ENCODE measurements at places on chromosomes 11 and 22. TPM values are rescaled to one million over a fixed set of nuclear protein-coding genes. Genes with fewer than 3 reads are reported as not detected.

DNA sequence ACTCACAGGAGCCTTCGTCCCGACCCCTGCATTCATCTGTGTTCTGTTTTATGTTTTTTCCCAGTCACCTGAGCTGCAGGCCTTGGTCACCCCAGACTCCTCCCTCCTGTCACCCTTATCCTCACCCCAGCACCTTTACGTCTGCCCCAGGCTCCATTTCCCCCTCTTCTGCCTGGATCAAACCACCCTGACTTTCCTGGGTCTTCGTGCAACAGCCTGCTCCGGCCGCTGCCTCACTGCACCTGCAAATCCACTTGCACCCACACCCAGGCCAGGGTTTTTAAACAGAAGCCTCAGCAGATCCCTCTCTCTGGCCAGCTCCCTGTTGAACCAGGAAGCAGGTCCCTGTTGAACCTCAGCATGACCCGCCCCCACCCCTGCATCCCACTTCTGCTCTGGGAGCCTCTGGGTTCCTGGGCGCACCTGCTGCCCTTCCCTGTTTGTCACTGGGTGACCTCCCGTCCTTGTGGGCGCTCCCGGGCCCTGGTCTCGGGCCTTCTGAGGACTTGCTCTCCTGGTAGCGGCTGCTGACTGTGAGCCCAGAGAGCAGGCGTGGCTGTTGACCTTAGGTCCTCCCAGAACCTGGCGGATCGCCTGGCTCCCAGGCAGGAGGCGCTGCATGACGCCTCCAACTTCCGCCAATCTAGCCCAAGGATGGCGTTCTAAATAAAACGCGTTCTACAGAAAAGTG lies 12.8 kb downstream of the MAPK8IP2 start:
- DNase-seq: peak; percentile 43

DNA sequence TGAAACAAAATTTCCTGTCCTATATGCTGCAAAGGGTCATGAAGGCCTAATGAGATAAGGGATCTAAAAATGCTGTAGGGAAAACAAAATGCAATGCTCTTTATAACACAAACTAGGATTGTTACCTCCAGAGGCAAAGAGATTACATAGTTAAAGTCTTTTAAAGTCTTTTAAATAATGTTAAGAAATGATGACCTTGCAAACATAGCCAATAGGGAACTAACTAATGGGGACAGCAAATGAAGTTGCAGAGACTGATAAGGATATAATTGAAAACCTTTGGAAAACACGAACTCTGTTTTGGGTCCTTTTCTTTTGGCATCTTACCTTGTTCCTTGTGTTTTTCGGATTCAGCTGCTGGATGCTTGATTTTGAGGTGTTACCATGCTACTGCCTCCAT lies 485.9 kb downstream of the KCNA4 start:
- no peak for DNase-seq

GRCh38 chr11:115065830-115066664 lies 387.7 kb downstream of the NXPE2 start:
- DNase-seq: no peak

DNA sequence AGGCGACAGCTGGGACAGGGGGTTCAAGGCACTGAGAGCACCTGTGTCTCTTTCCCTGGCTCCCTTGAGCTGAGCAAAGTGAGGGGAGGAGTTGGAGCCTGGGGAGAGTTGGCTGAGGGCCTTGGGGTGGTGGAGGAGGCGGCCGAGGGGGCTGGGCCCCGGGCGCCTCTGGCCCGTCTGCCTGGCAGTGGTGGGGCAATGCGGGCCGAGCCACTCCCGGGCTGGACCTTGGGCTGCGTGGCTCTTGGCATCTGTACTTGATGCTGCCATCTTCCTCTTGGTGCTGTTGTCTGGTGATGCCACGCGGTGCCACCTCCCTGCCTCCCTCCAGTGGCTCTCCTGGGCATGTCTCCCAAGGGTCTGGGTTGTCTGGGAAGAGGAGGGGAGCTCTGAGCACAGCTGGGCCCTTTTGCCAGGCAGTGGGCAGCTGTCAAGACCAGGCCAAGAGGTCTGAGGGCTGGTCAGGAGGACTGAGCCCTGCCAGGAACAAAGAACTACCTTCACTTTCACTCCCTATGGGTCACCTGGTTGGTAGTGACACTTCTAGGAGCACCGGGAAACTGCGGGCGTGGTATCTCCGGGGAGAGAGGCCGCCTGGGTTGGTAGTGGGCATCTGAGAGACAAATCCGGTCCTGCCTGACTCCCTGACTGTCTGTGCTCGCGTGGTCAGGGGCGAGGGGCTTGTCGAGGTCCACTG lies 1.3 kb downstream of the GRIK4 start:
- no peak for DNase-seq

DNA sequence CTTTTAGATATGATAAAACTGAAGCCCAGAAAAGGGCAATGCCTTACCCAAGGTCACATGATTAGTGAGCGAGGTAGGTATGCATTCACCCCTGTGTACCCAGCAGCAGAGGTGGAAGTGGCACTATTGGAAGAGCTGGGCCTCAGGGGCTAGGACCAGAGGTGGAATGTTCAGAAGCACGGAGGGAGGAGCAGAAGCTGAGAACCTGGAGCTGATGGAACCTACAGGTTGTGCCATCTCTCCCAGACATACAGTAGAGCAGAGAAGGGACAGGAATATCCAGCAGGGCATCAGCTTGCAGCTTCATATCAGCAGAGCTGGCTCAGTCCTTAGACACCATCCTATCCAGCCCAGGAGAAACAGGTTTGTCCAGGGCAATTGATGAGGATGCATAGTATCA lies 14.6 kb upstream of the FCHSD2 start:
- no peak for DNase-seq

GRCh38 chr11:78933350-78933749 lies 358.7 kb upstream of the NARS2 start:
- DNase-seq: no peak

- DNase-seq: no peak
These were observed 45.6 kb downstream of the ANO1 start for GRCh38 chr11:70123711-70124110.

DNA sequence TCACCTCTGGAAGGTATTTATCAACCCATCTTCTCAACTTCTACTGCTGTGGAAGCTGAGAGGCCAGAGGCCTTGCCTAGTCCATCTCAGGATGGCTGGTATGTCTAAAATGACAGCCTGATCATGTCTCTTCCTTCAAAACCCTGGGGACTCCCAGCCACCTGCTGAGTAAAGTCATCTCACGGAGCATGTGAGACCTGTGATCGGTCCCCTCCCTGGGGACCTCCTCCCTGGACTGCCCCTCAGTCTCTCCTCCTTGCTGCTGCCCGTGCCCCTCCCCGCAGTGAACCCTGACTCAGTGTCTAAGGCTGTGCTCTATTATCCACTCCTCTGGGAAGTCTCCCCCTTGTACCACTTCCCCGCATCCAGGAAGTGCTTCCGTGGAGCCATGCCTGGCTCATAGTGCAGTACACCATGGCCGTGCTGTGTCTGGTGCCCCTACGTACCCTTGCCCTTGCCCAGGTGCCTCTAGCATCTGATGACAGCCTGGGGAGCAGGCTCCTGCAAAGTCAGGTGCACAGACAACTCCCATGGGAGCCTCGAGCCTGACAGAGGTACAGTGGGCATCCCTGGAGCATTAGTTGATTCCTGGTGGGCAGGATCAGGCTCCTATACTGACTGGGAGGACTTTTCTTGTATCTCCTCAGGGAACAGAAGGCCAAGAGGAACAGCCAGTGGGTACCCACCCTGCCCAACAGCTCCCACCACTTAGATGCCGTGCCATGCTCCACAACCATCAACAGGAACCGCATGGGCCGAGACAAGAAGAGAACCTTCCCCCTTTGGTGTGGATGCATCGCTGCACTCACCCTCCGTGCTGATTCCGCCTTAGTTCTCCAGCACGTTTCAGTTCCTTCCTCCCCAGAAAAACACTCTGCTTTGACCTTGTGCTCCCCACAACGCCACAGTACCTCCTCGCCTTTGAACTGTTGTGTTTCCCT lies 13.8 kb downstream of the SMARCB1 start:
- DNase-seq: no peak

The MUC2 gene
- total RNA-seq: 9.1 TPM

GRCh38 chr11:83152264-83152663 lies 4.7 kb upstream of the PCF11 start:
- DNase-seq: no peak

The GLYATL1 gene
- not detected for total RNA-seq

The C11orf91 gene
- 0.31 TPM for total RNA-seq

GRCh38 chr11:114254571-114255146 lies 41.5 kb upstream of the NNMT start:
- no peak for DNase-seq

The LRRC4C gene
- not detected for total RNA-seq

DNA sequence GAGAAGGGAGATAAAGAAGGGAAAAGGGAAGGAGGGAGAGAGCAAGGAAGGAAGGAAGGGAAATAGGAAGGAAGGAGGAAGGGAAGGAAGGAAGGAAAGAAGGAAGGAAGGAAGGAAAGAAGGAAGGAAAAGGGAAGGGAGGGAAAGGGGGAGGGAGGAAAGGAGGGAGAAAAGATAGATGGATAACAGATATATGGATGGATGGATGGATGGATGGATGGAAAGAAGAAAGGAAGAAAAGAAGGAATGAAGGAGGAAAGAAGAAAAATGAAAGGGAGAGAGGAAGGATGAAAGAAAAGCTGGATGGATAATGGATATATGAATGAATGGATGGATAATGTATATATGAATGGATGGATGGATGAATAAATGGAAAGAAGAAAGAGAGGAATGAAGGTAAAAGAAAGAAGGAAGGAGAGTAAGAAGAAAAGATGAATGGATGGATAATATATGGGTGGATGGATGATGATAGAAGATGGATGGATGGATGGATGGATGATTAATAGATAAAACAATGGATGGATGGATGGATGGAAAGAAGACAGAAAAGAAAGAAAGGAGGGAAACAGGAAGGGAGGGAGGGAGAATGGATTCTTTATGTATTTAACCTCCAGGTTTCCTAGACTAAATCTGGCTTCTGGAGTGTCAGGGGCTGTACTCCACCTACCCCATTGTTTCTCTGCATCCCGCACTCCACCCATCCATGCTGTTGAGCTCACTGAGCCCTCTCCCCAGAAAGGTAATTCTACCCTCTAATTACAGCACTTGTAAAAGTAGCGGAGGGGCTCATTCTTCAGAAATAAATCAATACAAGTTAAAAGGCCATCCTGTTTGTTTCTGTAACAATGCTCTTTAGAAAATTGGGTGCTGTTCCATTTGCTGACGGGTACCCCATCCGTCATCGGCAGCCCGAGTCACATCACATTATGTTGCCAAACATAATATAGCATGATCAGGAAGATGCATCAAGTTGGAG lies 506.1 kb downstream of the MIAT start:
- DNase-seq: no peak

The SLC35E4 gene
- total RNA-seq: 14.2 TPM

The RIMBP3C gene
- not detected for total RNA-seq

DNA sequence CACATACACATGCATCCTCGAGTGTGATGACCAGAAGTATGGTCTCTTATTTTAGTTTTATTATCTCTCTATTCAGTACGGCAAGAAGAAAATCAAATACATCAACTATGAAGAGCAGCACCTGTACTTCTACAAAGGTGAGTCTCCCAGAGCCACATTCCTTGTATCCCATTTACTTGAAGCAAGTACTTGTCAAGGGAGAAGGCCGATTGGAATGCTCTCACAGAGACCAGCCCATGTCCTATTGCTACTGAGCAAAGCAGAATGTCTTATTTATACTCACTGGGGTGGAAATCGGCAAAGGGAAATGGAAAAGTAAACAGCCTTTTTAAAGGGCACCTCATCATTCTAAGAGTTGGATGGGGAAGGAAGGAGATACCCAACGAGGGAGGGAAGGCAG lies 72.6 kb upstream of the OR5AK2 start:
- DNase-seq: no peak

The LYVE1 gene
- total RNA-seq: not detected

DNA sequence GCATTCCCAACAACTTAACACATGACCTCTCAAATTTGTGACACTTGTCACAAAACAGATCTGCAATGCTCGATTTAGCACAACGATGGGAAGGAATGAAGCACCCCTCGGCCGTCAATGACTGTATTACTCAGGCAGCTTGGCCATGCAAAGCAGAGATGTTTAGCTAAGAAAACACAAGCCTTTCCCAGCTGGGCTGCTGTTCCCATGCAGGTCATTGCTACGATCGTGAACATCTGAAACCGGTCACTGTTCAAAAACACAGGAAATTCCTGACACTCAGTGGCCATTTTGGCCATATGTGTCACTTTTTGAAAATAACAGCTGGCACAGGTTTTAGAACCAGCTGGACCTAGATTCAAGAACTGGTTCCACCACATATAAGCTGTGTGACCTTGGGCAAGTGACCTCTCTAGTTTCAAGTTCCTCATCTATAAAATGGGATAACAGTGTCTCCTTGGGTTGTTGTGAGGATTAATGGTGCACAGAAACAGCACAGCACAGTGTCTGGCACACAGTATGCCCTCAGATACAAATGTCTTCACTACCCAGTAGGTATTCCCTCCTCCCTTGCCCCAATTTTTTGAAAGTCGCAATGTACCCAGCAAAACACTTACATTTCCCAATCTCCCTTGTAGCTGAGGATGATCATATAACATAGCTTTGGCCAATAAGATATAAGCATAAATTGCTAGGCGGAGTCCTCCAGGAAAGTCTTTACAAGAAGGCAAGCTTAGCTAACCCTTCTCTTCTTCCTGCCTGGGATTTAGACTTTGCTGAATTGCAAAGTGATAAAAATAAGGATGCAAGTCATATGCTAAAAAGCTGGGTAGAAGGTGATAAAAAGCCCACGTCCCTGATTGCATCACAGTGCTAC lies 93.1 kb downstream of the C11orf58 start:
- DNase-seq: no peak

All from HT-29 (cell line).